ENCODE measurements at places on chromosomes 13 and 19. TPM values are rescaled to one million over a fixed set of nuclear protein-coding genes. Genes with fewer than 3 reads are reported as not detected.

DNA sequence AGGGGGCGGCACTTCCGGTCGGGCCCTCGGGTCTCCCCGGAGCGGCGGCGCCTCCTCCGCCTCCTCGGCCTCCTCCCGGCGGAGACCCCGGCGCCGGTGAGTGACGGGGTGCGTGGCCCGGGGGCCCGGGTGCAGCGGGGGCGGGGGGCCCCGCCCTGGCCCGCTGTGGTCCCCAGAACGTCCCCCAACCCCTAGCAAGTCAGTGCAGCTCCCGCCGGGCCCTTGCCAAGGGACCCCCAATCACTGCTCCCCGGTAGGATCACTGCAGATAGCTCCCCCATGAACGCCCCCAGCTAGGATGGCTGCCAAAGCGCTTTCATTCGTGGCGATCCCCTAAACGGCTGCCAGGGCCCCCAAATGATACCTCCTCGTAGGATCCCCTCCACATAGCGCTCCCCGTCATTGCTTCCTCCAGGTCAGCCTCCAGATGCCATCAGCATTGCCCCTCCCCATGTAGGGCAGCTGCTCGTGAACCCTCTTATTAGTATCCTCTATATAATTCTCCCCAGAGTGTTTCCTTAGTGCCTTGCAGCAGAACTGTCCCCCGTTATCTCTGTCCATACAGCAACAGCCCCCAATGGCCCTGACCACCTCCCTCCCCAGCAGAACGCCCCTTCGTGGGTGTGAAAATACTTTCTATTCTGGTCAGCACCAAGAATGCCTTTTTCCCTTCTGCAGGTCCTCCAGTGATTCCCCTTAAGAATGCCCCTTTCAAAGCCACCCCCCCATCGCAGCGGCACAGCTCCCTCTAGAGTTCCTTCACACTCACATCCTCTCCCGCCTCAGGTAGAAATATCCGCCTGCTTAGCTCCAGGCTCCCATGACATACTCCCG is at the start of gene ZNF865:
Gene ZNF865, plus strand, starts transcription at position 11 of the 834 bp plus-strand sequence. CDS start 7,972 bp downstream, outside the sequence.
- DNase-seq = peak; percentile 69
- no peaks in the 10 kb centered on the region for H3K27me3 ChIP-seq
- H3K4me1 ChIP-seq = no peaks in the 10 kb centered on the region
- peak within 1 kb of the TSS; percentile 98 for H3K27ac ChIP-seq
- H3K36me3 ChIP-seq = no peaks in the 10 kb centered on the region

DNA sequence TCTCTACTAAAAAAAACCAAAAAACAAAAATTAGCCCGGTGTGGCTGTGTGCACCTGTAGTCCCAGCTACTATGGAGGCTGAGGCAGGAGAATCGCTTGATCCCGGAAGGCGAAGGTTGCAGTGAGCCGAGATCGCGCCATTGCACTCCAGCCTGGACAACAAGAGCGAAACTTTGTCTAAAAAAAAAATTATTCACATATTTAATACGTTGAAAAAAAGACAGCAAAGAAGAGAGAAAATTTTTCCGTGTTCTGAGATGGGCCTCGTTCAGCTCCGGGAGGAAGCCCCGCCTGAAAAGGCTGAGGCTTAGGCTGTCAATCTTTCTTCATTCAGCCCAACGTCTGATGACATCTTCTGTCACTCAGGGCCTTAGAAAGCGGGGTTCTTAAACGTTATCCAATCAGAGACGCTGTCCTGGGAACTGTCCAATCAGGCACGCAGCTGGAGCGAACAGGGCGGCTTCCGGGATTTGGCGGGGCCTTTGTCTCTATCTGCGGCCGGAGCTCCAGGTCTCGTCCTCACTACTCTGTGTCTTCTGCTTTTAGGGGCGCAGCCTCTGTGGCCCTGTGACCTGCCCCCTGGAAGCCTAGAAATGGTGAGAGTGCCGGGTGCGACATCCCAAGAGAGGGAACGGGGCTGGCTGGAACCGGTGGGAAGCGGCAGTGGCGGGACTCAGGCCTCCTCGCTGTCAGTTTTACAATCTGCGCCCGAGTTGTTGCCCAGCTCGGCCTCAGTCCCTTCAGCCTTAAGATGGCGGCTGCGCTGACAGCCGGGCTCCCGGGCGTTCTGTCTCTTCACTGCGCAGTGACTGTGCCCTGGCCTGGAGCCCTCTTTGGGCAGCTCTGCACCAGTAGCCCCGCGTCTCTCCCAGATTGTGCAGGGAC is at the start of gene ZNF726:
Gene ZNF726, plus strand, starts transcription at position 485 of the 885 bp plus-strand sequence. Its CDS starts 109 bp downstream, at position 594.
- no peaks in the 10 kb centered on the region for H3K4me1 ChIP-seq
- no peaks in the 10 kb centered on the region for H3K36me3 ChIP-seq
- H3K27me3 ChIP-seq = no peaks in the 10 kb centered on the region
- peak; percentile 74 for DNase-seq
- peak within 1 kb of the TSS; percentile 9 for H3K27ac ChIP-seq

DNA sequence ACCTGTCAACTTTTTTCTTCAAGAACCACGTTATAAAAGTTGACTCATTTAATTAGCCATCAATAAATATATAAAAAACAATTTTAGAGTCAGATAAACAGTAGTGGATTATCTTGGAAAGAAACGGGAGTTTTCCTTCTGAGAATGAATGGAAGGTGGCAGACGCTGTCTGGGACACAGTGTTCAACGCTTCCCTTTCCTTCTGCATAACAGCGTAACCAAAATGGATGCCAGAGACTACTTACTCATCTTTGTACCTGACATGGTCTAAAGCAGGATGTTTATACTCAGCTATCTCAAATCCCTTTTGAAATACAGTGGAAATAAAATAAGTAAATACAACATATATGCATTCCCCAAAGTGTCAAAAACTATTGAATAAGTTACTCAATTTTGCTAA is 195.2 kb downstream of the LHFPL6 start:
- no peaks in the 10 kb centered on the region for H3K27me3 ChIP-seq
- H3K4me3 ChIP-seq = no peak overlapping the region
- no peaks in the 10 kb centered on the region for H3K36me3 ChIP-seq
- H3K27ac ChIP-seq = no peak overlapping the region

- H3K27ac ChIP-seq = no peak overlapping the region
- no peaks in the 10 kb centered on the region for H3K36me3 ChIP-seq
- no peak for DNase-seq
- H3K4me3 ChIP-seq = no peak overlapping the region
- no peaks in the 10 kb centered on the region for H3K27me3 ChIP-seq
- H3K4me1 ChIP-seq = no peaks in the 10 kb centered on the region
Observed at GRCh38 chr13:52878831-52879230, 30.4 kb upstream of the PCDH8 start.

- no peaks in the 10 kb centered on the region for H3K4me1 ChIP-seq
- no peaks in the 10 kb centered on the region for H3K36me3 ChIP-seq
- peak overlapping the region; percentile 59 for H3K27ac ChIP-seq
- H3K27me3 ChIP-seq = no peaks in the 10 kb centered on the region
Observed at GRCh38 chr19:46489445-46490272, 6.0 kb downstream of the PNMA8B start.

DNA sequence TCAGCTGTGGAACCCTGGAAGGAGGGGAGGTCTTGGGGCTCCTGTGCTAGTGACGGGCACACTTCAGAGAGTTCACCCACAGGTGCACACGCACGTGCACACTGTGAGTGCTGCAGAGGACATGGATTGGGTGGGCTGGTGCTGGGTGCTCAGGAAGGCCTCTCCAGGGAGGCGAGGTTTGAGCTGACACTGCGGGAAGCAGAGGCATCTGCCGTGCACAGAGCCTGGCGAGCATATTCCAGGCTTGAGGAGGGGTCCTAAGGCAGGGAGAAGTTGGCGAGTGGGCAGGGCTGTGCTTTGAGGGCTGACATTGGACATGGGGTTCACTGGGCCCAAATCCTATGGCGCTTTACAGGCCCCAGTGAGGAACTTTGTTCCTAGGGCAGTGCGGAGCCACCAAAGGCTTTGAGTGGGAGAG is 25.6 kb downstream of the CCDC8 start:
- no peak for DNase-seq
- no peaks in the 10 kb centered on the region for H3K4me1 ChIP-seq
- H3K36me3 ChIP-seq = no peaks in the 10 kb centered on the region
- H3K27me3 ChIP-seq = no peaks in the 10 kb centered on the region
- H3K4me3 ChIP-seq = no peak overlapping the region
- H3K27ac ChIP-seq = no peak overlapping the region

DNA sequence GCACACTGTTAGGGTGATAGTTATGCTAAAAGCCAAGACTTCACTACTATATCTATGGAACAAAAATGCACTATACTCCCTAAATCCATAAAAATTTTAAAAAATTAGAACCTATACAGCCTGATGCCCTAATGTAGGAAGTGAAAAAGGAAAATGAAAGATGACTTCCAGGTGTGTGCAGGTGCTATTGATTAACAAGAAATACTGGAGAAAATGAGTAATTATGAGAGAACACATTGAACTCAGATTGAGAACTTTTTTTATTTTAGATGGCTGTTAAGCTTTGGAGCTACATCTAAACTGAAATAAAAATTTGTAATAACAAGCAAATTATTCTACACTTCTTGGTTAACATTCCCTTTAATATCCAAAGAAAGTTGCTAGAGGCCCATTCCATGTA is 1015.7 kb downstream of the PCDH9 start:
- H3K4me1 ChIP-seq = no peaks in the 10 kb centered on the region
- no peaks in the 10 kb centered on the region for H3K36me3 ChIP-seq

DNA sequence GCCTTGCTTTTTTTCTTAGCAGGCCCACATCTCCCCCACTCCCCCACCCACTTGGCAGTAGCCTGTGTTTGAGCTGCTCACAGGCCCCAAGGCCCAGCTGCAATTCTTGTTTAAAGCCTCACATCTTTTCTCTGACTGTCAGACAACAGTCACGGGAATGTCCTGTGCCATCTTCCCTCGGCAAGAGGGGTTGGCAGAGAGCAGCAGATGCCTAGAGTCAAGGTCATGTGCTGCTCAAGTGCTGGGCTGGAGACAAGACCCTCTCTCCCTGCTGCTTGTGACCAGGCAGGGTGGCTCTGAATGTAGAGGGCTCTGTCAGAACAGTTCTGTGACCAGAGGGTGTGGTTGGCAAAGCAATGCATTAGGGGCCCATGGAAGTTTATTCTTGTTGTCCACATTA is 47.4 kb downstream of the BBC3 start:
- H3K27ac ChIP-seq = no peak overlapping the region

- H3K27me3 ChIP-seq = no peaks in the 10 kb centered on the region
- DNase-seq = no peak
- no peak overlapping the region for H3K4me3 ChIP-seq
- no peaks in the 10 kb centered on the region for H3K4me1 ChIP-seq
- H3K27ac ChIP-seq = no peak overlapping the region
Observed at GRCh38 chr19:7386769-7387168, 38.0 kb downstream of the ARHGEF18 start.

- no peak for DNase-seq
- no peak overlapping the region for H3K27ac ChIP-seq
- no peaks in the 10 kb centered on the region for H3K27me3 ChIP-seq
- no peak overlapping the region for H3K4me3 ChIP-seq
- no peaks in the 10 kb centered on the region for H3K4me1 ChIP-seq
Observed at GRCh38 chr19:29629836-29630534, 23.9 kb downstream of the POP4 start.

DNA sequence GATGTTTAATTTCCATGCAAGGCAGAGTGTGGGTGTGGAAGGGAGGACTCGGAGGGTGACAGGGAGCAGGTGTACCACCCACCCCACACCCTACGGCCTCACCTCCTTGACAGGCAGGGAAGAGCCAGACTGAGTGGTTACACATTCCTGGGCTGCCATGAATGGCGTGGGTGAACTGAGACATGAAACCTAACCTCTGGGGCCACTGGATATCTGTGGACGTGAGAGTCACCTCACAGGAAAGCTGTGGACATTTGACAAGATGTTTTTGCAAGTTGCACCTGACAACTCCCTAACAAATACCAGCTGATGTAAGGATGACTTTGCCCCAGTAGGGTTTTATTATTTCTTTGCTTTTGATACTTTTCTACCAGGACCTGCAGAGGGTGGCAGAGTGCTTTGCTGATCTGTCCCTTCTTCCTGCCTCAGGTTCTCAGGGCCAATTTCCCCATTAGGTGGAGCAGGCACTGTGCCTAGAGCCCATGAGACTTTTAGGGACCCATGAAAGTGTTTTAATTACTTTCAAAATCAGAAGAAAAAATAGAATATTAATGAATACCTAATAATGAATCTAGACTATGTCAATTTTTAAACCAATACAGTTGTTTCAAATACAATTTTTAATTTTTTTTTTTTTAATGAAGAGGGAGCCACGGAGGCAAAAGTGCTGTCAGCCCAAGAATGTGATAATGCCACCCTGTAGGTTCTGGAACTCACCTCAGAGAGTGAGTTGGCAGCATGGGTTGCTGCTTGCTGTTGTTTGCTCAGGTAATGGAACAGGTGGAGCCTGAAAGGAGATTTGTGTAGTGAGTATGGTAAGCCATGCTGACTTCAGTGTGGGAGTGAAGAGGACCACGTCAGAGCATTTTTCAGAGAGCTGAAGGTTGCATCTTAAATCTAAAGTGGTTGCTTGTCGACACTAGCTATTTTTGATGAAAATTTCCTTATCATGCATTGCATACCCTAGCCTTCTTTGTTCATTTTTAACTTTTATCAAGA is 58.0 kb upstream of the CYSLTR2 start:
- H3K27ac ChIP-seq = no peak overlapping the region
- no peaks in the 10 kb centered on the region for H3K4me1 ChIP-seq
- no peaks in the 10 kb centered on the region for H3K36me3 ChIP-seq
- peak; percentile 66 for DNase-seq
- H3K4me3 ChIP-seq = no peak overlapping the region
- no peaks in the 10 kb centered on the region for H3K27me3 ChIP-seq

DNA sequence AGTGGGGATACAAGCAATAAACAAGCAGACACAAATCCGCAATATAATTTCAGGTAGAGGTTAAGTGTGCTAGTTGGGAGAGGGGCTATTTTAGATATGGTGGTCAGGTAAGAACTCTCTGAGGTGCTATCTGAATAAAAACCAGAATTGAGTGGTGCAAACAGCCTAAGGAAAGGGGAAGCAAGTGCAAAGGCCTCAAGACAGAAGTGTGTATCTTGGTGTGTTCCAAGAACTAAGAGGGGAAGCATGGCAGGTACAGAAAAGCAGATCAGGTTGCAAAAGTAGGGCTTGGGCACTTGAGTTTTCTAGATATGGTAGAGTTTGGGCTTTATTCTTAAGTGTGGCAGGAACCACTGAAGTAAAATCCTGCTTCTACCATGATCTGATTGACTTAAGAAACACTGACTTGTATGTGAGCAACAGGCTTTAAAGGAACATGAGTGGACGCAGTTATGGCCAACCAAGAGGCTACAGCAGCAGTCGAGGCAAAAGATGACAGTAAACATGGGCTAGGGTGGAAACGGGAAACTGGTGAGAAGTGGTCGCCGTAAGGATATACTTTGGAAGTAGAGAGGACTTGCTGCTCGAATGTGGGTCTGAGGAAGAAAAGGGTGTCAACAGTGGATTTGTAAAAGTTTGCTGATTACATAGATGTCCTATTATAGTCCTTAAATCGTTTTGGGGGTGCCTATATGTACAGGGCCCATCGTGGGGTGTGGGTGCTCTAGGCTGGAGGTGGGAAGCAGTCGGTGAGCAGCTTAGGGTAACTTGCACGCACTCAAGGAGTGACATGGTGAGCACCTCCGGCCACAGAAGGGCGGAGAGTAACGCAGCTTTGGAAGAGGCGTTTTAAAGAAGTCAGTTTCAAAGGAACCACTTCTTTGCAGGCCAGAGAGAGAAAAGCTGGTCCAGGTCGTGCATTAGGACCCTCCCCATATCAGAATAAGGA is 677 bp downstream of the TGDS start:
- H3K36me3 ChIP-seq = no peaks in the 10 kb centered on the region
- H3K4me3 ChIP-seq = peak overlapping the region; percentile 79
- H3K27ac ChIP-seq = peak overlapping the region; percentile 82
- no peaks in the 10 kb centered on the region for H3K27me3 ChIP-seq
- H3K4me1 ChIP-seq = peaks cover 3% of the 10 kb centered on the region

SHISA2 gene
- total RNA-seq = 6.0 TPM

ZNF677 gene
- total RNA-seq = 3.1 TPM

SLC6A16 gene
- 0.55 TPM for total RNA-seq

PRR19 gene
- total RNA-seq = 0.14 TPM

CELF5 gene
- 0.28 TPM for total RNA-seq

FPR1 gene
- total RNA-seq = 58.2 TPM

KLF5 gene
- 2.8 TPM for total RNA-seq

ZNF17 gene
- 41.6 TPM for total RNA-seq
